ENCODE measurements at places on chromosomes 1 and 21. TPM values are rescaled to one million over a fixed set of nuclear protein-coding genes. Genes with fewer than 3 reads are reported as not detected.

- no peak for DNase-seq
- H3K27ac ChIP-seq: no peak overlapping the region
- H3K36me3 ChIP-seq: no peaks in the 10 kb centered on the region
Observed at GRCh38 chr1:47763591-47764171, 233.5 kb downstream of the TRABD2B start.

DNA sequence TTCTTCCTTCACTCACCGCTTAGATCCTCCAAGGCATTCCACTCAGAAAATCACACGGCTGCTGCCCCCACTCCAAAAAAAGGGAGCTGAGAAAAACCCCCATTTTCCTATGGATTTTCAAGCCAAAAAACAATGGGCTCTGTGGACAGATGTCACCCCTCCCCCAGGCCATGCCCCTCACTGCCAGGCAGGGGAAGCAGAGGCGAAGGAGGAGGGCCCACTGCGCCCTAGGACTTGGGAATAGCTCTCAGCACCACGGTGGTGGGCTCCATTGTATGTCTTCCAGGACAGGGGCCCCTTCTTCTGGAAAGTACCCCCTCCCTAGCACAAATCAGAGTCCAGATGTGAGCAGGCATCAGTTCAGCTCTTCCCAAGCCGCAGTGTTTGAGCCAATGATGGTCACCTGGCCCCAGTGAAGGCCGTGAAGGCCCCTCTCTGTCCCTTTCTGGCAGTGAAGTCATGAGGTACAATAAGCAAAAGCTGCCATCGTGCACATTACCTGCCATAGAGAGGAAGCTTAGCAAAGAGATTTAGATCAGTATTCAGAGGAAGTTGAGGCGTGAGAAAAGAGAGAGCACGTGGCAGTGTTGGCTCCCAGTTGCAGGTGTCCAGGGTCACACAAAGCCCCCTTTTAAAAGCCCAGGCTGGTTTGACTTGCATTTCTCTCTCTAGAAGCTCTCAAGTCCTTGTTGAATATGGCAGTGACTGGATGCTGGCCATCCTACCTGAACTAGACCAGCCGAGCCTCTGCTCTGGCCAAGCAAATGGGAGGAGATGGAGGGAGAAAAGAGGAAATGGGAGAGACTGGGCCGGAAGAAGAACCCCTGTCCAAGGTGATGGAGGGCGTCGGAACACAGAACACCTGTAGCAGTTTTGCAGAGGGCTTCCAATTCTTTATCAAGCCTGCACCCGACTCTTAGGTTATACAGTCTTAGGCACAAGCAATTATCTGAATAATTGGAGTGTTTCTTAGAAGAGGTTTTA is 149.0 kb downstream of the TOMM20 start:
- H3K4me1 ChIP-seq: peaks cover 84% of the 10 kb centered on the region
- H3K36me3 ChIP-seq: peaks cover 29% of the 10 kb centered on the region
- DNase-seq: no peak

Gene PKNOX1
- total RNA-seq: 16.9 TPM

Gene TDRD5
- total RNA-seq: not detected

DNA sequence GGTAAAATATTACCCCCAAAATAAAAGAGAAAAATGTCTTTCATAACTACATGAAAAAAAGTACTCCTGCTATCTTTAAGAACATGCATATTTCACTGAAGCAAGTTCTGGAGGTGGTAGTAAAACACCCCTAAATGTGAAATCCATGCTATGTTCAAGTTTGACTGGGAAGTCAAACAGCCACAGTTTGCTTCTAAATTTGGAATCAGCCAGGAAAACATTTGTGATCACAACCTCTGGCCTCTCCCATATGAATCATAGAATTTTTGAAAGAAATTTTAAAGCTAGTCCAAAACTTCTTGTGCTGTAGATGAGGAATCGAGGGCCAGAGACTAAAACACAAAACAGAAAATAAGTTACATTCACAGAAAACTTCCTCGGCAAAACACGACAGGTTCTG is 6.6 kb downstream of the SORT1 start:
- no peaks in the 10 kb centered on the region for H3K36me3 ChIP-seq
- peaks cover 36% of the 10 kb centered on the region for H3K27me3 ChIP-seq
- H3K27ac ChIP-seq: no peak overlapping the region
- DNase-seq: no peak

DNA sequence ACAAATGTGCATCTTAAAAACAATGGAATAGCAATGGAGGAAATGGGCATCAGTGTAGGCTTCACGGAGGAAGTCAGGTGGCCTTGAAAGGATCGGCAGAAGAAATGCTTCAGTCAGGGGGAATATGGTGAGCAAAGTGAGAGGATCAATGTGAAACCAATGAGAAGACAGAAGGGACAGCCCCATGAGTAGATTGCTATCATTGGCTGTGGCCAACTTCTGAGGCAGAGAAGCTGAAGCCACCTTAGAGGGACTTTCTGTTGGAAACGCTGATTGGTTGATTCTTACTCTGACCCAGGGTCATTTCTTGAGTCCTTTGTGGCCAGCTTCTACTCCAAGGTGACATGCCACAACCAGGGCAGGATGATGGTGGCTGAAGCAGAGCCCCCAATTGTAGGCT is 130.7 kb upstream of the ZNF648 start:
- DNase-seq: no peak
- peaks cover 4% of the 10 kb centered on the region for H3K4me1 ChIP-seq
- H3K27me3 ChIP-seq: peaks cover 12% of the 10 kb centered on the region
- no peaks in the 10 kb centered on the region for H3K36me3 ChIP-seq

DNA sequence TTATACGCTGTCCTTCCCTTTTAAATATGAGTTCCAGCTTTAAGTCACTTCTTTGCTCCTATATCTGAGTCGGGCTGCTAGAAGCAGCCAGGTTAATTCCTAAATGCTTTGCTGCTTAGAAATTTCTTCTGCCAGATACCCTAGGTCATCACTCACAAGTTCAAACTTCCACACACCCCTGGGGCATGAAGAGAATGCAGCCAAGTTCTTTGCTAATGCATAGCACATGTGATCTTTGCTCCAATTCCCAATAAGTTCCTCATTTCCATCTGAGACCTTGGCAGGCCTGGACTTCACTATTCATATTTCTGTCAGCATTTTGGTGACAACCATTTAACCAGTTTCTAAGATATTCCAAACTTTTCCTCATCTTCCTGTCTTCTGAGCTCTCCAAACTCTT is 14.5 kb upstream of the APP start:
- no peaks in the 10 kb centered on the region for H3K36me3 ChIP-seq
- H3K4me1 ChIP-seq: no peaks in the 10 kb centered on the region
- H3K27me3 ChIP-seq: no peaks in the 10 kb centered on the region
- H3K27ac ChIP-seq: no peak overlapping the region

Gene ZMYND12
- 0.97 TPM for total RNA-seq

Data from activated CD4-positive, alpha-beta memory T cell treated with anti-CD3 and anti-CD28 coated beads for 36 hours (primary cell).